NK-92 treated with Interleukin-12 subunit alpha and Interleukin-12 subunit beta, amount 100 ng/mL, for 24 hours (cell line): ENCODE measurements at places on chromosomes 1 and 21.
A peak's percentile ranks its signal among the peaks of the same experiment; 100 is the strongest.

GRCh38 chr1:15068997-15069396 is 84.5 kb upstream of the TMEM51 start:
- no peak for DNase-seq

- no peak for DNase-seq
Measured at GRCh38 chr1:205962821-205963221, 19.6 kb upstream of the SLC26A9 start.

DNA sequence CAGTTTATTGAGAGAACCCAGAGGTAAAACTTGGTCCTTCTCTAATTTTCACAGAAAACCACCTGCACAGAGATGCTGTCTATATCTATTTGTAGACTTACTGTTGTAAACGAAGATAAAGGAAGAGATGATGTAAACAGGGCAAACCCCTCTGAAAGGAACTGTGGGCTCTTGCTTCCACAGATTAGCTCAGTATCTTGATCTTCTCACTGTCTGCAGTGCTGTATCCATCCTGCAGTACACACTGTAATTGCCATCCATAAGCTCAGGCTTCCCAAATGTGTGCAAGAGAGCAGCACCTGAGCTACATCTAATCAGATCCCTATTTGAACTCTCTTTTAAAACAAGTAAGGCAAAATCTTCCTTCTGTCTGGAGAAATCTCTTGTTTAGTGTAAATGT is 16.6 kb upstream of the RWDD3 start:
- no peak for DNase-seq

GRCh38 chr1:6461538-6462411 is 4.2 kb downstream of the TNFRSF25 start:
- DNase-seq: no peak

GRCh38 chr1:53712276-53712675 is 26.7 kb downstream of the GLIS1 start:
- DNase-seq: no peak

GRCh38 chr1:94329986-94330385 is 88.2 kb upstream of the ABCD3 start:
- no peak for DNase-seq

GRCh38 chr1:183209533-183210158 is 23.6 kb downstream of the LAMC2 start:
- no peak for DNase-seq

GRCh38 chr1:86640161-86640670 is 64.2 kb upstream of the SH3GLB1 start:
- no peak for DNase-seq

GRCh38 chr1:206716870-206717673 is 32.4 kb downstream of the MAPKAPK2 start:
- DNase-seq: no peak

DNA sequence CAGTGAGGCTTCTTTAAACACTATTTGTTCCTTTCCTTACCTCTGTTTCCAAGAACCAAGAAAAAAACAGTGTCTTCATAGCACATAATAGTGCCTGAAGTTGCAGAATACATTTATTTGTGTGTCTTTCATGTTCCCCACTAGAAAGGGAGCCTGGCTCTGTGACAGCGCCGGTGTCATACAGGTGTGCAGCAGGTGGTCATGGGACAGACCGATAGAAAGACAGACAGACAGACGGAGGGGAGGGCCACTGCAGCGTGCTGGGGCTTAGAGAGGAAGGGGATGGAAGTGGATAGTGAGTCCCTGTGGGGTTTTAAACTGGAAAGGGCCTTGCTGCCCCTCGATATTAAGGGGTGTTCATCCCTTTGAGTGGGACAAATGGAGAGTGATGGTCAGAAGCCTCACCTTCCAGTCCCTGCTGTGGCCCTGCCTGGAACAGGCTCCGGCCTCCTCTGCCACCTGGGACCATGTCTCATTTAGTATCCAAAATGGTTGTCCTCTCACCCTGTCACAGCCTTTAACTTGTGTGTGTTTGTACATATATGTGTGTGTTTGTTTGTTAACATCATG is 152.9 kb downstream of the PGBD5 start:
- no peak for DNase-seq

- no peak for DNase-seq
Measured at GRCh38 chr21:35611708-35612132, 448.6 kb downstream of the SETD4 start.

GRCh38 chr1:183270541-183271141 is 84.6 kb downstream of the LAMC2 start:
- DNase-seq: no peak

DNA sequence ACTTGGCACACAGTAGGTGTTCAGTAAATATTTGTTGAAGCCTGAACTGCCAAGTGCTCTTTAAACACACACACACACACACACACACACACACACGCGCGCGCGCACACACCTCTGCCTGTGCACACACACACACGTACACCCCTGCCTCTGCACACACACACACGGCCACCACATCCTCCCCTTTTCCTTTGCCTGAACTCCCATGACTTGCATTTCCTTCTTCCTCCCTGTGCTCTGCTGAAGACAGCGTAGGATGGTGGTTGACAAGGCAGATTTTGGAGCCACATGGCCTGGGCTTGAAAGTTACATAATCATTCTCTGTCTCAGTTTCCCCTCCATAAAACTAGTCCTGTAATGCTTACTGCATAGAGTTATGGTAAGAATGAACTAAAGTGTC is 712.3 kb downstream of the PTPRU start:
- no peak for DNase-seq

DNA sequence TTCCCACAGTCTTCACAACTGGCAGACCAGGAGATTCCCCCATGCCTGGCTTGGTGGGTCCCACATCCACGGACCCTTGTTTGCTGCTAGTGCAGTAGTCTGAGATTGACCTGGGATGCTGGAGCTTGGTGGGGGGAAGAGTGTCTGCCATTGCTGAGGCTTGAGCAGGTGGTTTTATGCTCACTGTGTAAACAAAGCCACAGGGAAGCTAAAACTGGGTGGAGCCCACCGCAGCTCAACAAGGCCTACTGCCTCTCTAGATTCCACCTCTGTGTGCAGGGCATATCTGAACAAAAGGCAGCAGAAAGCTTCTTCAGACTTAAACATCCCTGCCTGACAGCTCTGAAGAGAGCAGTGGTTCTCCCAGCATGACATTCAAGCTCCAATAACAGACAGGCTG is 177.3 kb upstream of the ETV3 start:
- no peak for DNase-seq

DNA sequence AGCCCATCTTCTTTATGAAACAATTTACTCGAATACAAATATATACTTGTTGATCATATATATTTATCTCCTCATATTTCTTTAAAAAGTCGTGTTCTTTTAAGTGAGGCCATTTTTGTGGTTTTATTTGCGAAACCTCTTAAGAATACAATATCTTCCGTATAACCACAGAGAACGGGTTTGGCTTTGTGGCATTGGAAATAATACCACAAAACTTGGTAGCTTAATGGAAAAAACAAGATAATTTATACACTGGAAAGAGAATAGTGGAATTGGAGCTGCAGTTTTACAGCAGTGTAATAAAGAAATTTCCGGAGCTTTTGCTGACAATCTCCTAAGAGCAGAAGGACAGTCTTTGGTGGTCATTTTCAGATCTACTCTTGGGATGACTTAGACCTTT is 29.4 kb downstream of the PTGFR start:
- DNase-seq: no peak

DNA sequence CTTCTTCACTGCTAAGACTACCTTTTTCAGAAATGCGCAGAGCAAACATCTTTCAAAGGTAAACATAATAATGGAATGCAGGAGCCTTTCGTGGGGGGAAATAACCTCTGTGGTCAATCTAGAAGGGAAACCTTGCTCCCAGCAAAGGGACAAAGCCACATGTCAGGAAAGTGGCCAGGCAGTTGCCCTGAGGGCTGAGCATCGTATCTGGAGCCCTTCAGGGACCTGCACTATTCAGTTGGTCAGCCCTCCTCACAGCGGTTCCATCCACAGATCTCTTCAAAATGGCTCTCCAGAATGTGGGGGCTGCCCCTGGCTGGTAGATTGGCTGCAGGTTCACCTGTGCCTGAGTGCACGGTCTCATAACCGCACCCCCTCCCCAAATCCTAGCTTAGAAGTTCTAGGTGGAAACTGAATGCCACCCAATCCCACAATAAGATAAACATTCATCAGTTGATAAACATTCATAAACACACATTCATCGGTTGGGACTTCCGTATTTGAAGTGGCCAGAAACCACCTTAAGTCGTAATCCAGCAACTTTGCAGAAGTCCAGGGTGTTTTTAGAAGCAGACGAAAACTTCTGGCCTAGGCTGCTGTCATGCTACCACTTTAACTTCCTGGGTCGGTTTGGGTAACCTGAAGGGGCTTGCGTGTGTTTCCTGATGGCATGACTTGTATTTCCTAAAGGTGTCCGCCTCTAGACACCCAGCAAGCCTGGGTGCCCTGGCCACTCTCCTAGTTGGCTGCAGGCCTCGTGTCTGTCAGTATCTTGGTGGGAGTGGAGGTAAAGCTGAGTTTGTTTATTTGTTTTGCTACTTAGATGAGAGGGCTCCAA is 50.5 kb downstream of the RASSF5 start:
- DNase-seq: peak; percentile 34

- DNase-seq: no peak
Measured at GRCh38 chr1:117892512-117892911, 36.9 kb downstream of the GDAP2 start.

DNA sequence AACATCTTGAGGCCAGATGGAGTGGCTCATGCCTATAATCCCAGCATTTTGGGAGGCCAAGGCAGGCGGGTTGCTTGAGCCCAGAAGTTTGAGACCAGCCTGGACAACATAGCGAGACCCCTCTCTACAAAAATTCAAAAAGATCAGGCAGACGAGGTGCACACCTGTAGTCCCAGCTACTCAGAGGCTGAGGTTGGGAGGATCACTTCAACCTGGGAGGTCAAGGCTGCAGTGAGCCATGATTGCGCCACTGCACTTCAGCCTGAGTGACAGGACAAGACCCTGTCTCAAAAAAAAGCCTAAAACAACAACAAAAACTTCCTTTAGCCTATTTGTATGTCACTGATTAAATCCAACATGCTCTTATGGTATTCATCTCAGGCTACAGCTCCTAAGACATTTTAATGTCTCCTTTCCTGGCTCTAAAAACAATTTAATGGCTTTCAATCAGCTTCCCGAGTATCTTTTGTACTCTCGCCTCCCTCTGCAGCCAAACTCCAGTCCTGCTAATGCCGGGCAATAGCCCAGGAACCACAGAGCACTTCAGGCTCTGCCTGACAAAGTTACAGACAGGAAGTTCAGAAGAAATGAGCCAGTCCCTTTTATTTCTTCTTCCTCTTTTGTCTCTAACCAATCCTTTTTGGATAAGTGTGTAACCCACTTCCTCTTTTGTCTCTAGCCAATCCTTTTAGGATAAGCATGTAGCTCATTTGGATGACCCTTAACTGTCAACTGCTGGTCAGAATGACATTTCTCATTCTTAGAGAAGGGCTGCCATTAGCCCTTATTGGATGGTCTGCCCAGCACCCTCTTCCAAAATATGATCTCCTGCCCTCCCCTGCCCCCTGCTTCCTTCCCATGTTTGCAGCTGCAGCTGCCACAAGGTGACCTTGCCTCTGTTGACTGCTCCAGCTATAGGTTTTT is 6.6 kb upstream of the DOP1B start:
- DNase-seq: no peak

- DNase-seq: no peak
Measured at GRCh38 chr1:81192647-81193642, 607.8 kb upstream of the ADGRL2 start.

GRCh38 chr21:42766739-42767560 is 112.4 kb downstream of the WDR4 start:
- DNase-seq: no peak

DNA sequence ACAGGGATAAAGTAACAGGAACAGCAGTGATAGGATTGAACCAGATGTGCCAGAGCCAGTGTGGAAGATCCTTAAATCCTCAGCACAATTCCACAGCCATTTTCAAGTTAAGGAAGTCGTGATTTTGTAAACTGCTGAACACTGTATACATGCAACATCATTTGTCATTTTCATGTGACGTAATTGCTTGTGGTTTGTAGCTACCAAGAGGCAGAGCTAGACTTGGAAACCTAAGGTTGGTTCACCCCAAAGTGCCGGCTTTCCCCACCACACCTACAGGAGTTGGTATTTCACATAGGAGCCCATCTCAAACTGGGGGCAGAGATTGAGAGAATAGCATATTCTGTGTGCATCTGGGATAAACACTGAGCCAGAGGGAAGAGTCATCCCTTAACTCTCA is 113.9 kb downstream of the CAPN8 start:
- no peak for DNase-seq

GRCh38 chr1:239914751-239915231 is 176.9 kb upstream of the FMN2 start:
- no peak for DNase-seq

GRCh38 chr1:16618719-16619118 is 5.4 kb upstream of the NBPF1 start:
- DNase-seq: no peak
